CD4-positive, alpha-beta T cell treated with Interleukin-15 for 1 hour (primary cell): ENCODE measurements at places on chromosomes 12 and 14.

DNA sequence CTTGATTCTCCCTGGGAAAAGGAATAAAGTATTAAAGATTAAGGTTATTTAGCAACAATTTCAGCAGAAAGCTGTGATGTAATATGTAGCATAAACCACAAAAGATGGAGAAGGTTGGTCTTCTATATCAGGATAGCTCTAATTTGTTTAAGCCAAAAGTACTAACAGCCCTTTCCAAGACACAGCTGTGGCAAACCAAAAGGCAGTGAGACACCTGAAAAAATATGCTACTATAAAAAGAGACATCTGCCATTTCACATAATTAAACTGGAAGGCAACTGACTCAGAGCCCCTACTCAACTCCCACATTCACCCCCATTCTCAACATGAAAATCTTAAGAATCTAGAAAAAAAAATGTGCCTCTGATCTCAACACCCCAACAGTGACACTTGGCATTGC, 390.2 kb upstream of the PRICKLE1 start:
- no peak for DNase-seq

- DNase-seq, result no peak
These were observed 46.7 kb downstream of the ESRRB start for GRCh38 chr14:76422662-76423061.

- no peak for DNase-seq
These were observed 502 bp upstream of the MBIP start for GRCh38 chr14:36320897-36321381.

GRCh38 chr12:111546758-111547383, 52.2 kb downstream of the ATXN2 start:
- no peak for DNase-seq

DNA sequence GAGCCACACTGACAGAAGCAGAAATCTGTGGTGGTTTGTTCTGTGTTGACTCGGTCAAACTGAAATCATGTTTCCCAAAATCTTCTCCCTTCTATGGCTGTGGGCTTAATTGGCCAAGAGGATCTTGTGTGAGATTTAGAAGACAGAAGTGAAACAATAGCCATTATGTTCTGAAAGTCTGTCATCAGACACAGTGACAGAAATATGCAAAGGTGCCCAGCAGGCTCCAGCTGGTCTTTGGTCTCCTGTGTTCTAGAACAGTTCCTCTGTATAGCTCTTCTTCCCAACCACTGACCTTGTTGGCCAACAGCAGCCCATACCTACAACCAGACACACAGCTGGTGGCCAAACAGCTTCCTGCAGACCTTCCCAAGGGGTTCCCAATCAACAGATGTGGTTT, 25.0 kb upstream of the COCH start:
- DNase-seq, result no peak

DNA sequence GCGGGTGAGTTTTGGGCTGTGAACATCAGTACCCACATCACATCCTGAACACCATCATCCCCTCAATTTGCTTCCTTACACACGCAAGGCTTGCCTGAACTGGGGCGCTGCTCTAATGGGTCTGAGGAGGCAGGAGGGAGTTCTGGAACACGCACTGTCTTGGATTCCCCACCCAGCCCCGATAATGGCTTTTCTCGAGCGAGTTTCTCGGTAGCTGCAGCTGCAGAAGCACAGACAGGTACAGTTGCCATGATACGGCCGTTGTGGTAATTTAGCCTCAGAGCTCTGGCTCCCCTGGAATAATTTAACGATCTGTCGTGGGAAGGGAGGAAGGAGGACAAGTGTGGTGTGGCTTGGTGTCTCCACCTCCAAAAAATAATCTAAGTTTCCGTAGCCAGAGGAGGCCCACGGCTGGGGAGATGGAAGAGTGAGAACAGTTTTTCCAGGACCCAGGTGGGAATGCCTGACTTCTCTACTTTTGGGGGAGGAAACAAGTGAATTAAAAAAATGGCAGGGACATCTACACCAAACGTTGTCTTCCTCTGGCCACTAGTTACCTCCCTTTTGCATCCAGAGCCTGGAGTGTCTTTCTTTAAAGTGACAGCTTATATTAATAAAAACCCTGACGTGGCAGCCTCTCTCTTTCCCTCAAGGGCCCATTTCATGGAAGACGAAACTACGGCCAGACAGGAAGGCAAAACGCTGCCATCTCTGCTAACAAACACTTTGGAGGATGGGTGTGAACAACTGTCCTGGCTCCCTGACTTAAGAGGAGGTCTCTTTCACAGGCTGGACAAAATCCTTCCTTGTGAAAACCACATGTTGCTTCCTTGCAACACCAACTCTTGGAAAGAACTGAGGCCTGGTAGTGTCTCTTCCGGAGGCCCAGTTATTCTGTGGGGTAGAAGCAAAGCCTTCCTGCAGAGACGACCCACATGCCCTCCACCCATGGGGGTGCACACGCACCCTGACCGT, 84.8 kb downstream of the RBM19 start:
- no peak for DNase-seq

- no peak for DNase-seq
These were observed 74.4 kb downstream of the ANKS1B start for GRCh38 chr12:99910342-99910741.

DNA sequence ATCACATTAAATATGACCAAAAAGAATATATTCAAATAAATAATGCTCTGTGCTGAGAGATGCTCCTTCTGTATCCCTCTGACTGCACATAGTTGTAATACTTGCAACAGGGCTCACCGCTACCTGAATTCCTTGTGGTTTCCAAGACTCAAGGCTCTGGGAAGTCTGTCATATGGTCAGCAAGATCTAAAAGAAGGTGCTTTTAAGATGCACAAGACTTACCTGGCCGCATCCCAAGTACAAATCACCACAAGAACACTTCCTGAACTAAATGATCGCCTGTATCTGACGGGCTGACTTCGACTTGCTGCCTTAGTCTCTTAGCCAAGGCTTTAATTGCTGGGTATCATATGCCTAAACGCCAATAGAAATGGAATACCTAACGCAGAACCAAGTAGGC, 67.2 kb downstream of the HECTD4 start:
- no peak for DNase-seq

DNA sequence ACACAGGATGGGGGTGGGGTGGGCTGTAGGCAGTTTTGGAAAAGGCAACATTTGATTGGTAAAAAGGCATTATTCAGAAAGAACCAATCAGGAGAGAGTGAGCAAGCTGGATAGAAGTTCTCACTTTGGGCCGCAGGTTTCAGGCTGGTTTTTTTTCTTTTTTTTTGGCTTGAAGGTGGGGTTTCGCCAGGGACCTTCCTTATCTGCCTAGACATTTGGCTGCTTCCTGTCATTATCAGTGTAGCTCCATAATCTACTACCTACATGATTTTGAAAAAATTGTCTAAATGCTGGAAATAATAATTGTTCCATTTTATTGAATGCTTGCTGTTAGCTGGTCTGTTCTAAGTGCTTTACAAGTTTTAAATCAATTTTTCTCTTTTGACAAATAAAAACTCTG, 649.0 kb downstream of the TMTC2 start:
- DNase-seq, result no peak

DNA sequence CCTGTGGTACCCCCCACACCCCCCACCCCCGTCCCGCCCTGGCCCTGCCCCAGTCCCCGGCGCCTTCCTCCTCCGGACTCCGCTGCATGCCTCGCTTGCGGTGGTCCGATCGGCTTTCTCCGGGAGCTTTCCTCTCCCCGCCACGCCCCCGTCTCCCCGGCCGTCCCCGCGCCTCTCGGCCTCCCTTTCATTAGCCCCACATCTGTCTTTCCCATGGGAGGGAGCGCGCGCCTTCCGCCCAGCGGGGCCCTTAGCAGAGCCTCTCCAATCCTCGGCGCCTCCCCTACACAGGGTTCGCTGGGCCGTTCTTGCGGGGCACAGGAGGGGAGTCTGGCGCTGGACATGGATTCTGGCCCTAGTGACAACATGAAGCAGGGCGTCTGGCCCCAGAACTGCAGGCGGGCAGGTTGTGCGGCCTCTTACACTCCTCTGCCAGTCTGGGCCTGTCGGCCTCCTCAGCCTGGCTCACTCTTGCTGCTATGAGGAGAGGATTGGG, 1.5 kb upstream of the EFS start:
- DNase-seq, result no peak

DNA sequence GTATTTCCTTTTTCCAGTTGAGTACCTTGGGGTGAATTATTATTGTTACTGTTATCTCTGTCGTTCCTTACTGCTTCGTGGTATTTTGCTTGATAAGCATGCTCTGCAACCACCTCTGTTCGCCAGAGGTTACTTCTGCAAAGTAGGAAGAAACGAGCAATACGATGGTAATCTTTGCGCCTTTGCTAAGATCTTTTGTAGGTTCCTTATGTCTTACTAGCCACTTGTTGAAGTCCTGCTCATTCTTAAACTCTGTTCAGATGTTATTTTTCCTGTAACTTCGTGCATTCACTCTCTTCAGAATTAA, 729 bp upstream of the M6PR start:
- no peak for DNase-seq

GRCh38 chr14:74242021-74242779, 3.0 kb downstream of the VSX2 start:
- no peak for DNase-seq

DNA sequence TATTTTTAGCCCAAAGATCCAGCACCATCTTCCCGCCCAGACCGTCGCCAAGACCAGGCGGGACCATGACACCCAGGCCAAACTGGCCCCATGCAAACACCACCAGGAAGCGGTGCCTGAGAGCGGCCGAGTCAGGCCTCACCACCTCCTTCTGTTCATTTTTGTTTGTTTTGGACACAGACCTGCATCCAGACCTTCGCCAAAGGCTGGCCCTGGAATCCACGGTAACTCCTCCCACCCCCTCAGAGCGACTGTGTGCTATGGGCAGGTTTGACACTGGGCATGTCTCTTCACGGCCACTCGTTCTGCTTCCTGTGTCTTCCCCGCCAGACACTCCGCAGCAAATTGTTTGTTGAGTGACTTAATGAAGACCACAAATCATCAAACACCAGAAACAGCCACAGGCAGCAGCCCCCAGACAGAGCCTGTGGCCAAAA, 47.1 kb downstream of the NCOR2 start:
- DNase-seq, result no peak

DNA sequence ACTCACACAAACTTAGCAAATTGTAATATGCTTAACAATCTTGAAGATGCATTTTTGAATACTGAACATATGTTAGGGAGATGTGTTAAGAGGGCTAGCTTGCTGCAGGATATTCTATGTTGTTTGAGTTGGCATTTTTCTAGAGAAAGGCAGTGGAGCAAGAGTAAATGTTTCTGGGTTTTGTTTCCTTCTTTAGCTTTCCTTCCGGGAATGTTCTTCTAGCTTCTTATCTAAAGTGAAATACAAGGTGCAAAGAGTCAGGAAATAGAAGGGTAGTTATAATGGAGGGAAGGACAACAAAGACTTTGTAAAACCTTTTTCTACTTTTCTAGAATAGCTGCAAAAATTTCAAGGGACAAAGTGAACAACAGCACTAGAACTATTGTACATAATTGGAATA, 77.6 kb upstream of the KCNH3 start:
- no peak for DNase-seq
